Spinal cord (tissue), 10 donors: ENCODE measurements at places on chromosomes 2 and 18. TPM values are rescaled to one million over a fixed set of nuclear protein-coding genes. Genes with fewer than 3 reads are reported as not detected.

AQP4 gene
- total RNA-seq = 305 TPM

TACR1 gene
- 7.3 TPM for total RNA-seq

DYNAP gene
- total RNA-seq = not detected

NOSTRIN gene
- 11.8 TPM for total RNA-seq

HOXD3 gene
- 11.2 TPM for total RNA-seq

SLC30A3 gene
- total RNA-seq = 5.5 TPM

DPYSL5 gene
- 56.5 TPM for total RNA-seq

NEU4 gene
- 1.2 TPM for total RNA-seq

COL4A3 gene
- 2.2 TPM for total RNA-seq

CERKL gene
- 2.6 TPM for total RNA-seq

NETO1 gene
- total RNA-seq = 10.0 TPM

IHH gene
- total RNA-seq = 0.30 TPM

BOLL gene
- not detected for total RNA-seq

G6PC2 gene
- not detected for total RNA-seq

GKN2 gene
- total RNA-seq = not detected

MC5R gene
- total RNA-seq = 0.22 TPM
